ENCODE measurements at places on chromosomes 3 and 15.

DNA sequence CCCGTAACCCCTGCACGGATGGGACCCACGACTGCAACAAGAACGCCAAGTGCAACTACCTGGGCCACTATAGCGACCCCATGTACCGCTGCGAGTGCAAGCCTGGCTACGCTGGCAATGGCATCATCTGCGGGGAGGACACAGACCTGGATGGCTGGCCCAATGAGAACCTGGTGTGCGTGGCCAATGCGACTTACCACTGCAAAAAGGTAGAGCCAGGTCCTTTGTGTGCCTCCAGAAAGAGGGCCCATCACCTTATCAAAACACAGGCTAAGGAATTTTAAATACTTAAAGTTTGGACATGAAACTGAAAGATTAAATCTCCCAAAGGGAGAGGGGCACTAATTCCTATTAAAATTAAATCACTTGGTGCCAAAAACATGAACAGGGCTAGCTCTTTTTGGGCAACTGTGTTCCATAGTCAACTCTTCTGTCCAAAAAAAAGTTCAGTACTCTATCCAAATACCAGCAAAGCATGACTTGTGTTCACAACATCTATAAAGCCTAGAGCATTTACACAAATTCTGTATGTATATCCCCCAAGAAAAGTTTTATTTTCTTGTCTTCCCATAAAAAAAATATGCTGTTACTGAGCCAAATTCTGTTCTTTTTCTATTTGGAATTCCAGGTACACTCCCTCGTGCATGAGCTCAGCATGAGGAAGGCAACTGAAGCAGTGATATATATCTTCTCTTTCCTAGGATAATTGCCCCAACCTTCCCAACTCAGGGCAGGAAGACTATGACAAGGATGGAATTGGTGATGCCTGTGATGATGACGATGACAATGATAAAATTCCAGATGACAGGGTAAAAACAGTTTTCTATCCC, 9.2 kb downstream of the THBS1 start:
- no peak for DNase-seq

DNA sequence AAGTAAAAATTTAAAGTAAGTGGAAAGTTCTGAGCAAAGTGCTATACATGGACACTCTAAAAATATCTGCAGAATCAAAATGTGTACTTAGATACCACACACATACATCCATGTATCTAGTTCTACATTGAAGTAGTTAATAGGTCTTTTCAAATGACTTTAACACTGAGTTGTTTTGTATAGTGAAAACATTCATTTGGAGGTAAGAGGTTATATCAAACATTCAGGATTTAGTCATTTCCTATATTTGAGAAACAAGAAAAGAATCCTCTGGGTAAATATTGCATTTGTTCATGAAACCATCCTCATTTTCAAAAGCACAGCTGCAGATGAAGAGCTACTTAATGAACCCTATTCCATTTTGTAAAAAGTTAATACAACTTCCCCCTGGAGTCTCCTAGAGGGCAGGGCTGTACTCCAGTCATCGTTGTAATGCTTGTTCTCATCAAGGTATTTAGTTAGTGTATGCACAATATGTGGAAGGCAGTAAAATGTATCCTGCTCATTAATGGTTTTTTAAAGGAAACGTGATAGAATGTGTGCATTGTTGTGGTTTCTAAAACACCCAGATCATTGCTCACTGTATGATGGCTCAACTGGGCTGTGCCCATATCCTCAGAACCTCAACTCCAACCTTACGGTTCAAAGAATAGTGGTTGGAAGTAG, 26.2 kb downstream of the ARPP21 start:
- no peak for DNase-seq

- DNase-seq = no peak
These were observed 175.4 kb downstream of the SQOR start for GRCh38 chr15:45810201-45810600.

DNA sequence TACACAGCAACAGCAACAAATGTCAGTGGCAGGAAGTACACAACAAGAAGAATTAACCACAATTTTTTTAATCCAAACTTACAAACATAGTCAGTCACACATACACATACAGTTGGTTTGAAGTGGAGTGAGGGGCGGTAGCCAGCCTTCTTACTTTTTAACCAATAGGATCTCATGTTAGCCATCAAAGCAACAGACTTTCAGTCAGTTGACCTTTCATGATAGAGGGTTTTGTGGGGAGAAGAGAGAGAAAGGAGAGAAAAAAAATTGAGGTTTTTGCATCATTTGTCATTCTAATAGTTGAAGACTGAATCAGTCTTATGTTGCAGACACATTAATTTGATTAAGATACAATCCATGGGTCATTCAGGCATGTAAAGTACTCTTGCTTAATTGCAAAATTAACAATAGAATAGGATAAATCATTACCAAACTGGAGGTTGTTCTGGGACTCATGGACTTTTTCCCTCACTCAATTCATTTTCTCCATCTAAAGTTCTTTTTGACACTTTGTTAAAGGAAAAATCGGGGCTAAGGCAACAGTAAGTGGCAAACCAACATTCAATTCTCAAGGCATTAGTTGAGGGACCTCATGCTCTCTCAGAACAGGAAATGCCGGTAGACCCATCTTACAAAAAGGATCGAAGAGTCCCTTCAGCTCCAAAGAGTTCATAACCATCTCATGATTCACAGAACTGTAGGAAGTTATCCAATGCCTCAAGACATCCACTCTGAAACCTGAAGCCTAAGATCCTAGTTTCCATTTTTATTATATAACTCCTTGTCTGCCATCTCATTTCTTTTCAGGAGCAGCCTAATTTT, 159.5 kb upstream of the LPP start:
- no peak for DNase-seq

GRCh38 chr3:128808672-128809071, 70.7 kb upstream of the ACAD9 start:
- DNase-seq = no peak

DNA sequence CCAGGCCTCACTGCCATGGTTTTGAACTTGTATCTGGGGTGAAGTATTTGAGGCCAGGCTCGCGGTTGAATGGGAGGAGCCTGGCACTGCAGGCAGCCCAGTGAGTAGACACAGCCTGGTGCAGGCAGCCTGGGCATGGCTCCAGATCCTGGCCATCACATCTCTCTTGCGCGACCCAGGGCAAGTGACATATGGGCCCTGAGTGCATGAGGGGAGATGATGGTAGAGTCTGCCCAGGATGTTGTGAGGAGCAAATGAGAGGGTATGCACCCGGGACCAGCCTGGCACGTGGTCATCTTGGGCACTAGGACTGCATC, 103.5 kb downstream of the TBC1D2B start:
- peak; percentile 71 for DNase-seq

DNA sequence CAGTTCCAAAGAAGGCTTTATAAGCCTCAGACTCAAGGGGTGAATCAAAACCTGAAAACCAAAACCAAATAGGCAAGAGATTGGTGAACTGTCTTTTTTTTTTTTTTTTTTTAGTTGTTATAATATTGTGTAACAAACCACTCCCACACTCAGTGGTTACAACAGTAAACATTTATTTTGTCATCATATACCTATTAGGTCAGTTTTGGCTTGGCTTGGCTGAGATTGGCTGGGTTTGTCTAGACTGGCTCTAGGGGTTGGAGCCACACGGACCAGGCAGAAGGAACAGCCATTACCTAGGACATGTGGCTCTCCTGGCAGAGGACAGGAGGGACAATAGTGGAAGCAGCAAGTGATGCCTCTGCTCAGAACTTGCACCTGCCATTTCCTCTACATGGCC, 26.4 kb upstream of the RYR3 start:
- no peak for DNase-seq
